ENCODE measurements at places on chromosomes 6 and 20.
A peak's percentile ranks its signal among the peaks of the same experiment; 100 is the strongest.

DNA sequence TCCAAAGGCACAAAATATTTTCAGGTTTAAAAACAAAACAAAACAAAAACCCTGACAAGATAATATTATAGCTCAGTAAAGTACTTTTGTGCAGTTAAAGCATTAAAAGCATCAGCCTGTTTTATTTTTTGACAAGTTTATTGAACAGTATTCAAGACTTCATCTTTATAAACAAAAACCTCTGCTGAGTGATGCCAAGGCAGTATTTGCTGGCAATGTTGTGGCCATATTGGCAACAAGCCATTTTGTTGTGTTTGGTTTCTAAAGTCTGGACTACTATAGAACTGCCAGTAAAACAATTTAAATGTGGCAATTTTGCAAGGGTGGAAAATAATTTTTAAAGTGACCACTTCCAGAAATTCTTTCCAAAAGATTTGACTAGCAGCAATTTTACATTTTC, 15.9 kb downstream of the CPNE1 start:
- peak; percentile 70 for DNase-seq

GRCh38 chr6:150987371-150987828, 121.9 kb downstream of the MTHFD1L start:
- no peak for DNase-seq

DNA sequence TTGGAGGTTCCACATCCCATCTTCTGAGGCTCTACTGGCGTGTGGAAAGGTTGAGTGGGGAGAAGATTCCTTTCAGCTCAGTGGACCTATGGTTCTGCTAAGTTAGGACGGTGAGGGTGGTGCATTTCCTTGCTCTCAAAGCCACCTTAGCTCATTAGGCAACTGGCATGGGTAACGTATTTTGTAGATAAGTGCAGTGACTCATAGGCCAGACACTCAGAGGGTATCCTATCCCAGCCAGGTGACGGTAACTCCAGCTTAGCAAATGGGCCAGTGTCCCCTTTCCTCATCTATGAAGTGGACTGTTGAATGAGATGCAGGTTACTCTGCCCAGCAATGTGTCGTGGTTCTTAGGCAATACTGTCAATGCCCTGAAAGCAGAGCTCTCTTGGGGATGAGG, 3.7 kb downstream of the RPS6KA2 start:
- no peak for DNase-seq

- no peak for DNase-seq
Measured at GRCh38 chr6:75374961-75375400, 90.4 kb upstream of the TMEM30A start.
